ENCODE measurements at places on chromosomes 5 and 9.

DNA sequence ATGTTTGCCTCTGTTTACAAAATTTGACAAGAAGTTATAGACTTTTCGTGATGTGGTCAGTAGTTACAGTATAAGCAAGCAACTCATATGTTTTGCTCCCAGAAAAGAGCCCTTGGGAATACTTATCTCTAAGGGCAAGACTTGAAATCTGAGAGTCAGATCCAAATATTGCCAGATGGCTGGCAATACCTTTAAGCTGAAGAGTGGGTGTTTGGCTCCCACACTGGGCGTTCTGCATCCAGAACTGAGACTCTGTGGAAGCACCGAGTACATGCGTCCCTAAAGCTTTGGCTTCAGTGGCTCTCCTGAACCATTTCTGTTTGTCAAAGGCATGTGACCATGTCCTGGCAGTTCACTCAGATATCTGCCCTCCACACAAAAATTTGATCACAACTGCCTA, 194.1 kb downstream of the DCP2 start:
- no peak for DNase-seq

DNA sequence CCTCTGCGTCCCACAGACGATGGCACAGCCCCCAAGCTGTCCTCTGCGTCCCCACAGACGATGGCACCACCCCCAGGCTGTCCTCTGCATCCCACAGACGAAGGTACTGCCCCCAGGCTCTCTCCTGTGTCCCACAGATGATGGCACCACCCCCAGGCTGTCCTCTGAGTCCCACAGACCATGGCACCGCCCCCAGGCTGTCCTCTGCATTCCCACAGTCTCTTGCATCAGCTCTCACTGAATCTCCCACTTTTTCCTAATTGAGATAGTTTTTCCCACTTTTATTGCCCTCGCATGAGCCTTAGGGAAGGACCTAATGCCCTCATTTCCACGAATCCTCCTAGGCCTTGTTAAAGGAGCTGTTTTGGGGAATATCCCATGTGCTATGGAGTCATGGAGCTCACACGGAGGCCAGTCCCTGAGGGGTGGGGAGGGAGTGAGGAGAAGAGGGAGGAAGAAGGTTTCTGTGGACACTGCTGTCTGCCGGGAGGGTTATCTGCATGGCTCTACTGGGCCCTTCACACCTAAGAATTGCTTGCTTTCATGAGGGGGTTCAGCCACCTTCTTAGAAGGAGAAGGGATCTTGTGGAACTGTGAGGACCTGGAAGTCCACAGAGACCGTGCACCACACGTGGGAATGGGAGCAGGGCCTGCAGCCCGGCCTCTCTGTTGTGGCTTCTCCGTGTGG, 58.2 kb upstream of the PTCH1 start:
- DNase-seq = no peak

DNA sequence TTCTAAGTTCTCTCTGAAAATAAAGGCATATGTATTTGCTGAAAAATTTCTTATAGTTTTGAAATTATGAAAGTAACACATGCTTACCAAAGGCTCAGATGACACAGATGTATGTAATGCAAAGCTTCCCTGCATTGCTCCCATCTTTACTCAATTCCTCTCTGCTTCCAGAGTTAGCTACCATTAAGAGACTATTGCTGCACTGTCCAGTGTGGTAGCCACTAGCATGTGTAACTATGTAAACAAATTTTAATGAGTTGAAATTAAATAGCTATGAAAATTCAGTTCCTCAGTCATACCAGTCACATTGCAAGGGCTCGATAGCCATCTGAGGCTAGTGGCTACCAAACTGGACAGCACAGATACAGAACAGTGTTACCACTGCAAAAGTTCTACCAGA, 17.9 kb downstream of the FRMD3 start:
- DNase-seq = no peak

DNA sequence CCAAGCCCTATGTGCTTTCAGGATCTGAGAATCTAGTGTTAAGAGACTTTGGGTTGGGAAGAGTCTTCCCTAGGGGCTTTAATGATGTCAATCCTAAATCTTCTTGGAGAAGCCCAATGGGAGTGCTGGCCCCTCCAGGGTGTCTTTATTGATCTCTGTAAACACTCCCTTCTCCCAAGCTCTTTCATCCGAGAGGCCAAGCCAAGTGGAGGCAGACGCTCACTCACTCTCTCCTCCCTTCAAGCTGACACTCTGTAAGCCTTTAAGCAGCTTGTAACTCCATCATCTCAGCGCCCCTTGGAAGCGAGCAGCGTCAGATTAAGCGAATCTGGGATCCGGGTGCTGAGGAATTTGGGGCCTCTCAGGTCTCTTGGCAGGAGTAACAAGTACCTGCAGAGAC, 37.7 kb downstream of the SPARC start:
- DNase-seq = no peak

GRCh38 chr9:109311731-109312130, 9.1 kb downstream of the EPB41L4B start:
- no peak for DNase-seq

- DNase-seq = no peak
These were observed 14.0 kb downstream of the COL27A1 start for GRCh38 chr9:114169029-114169951.

DNA sequence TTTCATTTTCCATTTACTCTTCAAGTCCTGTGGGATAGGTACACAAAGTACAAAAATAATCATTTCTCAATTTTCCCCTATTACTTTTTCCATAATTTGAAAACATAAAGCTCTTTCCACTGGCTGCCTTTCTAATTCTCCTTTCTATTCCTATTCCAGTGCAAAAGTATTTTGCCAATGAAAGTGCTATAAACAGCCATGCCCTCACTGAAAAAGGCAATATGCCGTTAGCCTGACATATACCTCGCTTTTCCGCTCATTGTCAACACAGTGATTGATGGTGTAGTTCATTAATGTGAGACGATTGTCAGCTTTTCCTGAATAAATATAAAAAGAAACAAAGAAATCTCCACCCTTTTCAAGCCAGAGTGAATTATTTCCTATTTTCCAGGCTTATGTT, 97.5 kb downstream of the EBF1 start:
- DNase-seq = no peak

DNA sequence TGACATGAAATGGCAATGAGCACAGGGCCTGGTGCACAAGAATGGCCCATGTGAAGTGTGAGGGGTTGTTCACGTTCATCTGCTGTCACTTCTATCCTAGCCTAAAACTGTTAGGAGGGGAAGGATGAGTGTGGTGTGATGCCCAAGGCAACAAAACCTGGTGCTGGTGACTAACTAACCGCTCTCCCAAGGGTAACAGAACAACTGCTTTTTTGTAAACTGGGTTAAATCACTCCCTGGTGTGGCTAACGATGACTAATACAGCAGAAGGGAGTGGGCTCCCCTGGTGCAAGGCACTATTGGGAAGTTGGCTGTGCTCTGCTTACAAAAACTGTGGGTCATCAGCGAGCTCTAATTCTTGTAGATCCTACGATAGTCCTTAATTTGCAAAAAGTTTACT, 103.2 kb upstream of the VCAN start:
- no peak for DNase-seq

DNA sequence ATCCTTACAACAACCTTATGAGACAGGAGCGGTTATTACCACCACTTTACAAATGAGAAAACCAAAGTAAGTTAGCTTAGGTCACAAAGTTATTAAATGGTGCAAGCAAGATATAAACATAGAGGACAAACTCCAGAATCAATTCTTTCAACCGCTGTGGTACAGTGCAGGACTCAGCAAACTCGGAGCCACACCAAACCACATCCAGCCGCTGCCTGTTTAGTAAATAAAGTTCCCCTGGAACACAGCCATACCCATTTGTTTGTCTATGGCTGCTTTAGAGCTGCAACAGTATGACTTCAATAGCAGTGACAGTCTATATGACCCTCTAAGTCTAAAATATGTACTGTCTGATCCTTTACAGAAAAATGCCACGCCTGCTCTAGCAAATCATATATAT, 1567.2 kb upstream of the WWC1 start:
- no peak for DNase-seq

DNA sequence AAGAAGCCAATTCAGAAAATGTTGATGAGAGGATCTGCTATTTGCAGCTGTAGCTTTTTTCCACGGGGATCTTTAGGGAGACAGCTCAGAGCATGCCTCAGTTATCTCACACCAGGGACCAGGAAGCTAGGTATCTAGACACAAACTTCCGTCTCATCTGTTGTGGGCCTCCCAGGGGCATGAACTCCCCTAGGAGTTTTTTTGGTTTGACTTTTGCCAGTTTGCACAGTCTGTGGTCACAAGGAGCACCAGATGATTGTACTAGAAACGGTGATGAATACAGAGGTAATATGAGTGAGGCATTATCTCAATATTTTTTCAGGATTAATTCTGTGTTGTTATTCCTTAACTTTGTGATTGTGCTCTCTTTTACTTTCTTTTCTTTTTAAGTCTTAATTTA, 533.2 kb upstream of the SEMA6A start:
- DNase-seq = no peak

GRCh38 chr5:153661897-153662296, 171.4 kb downstream of the GRIA1 start:
- DNase-seq = no peak

GRCh38 chr5:159359408-159359807, 29.1 kb upstream of the IL12B start:
- DNase-seq = no peak

GRCh38 chr9:12718482-12719026, 25.4 kb downstream of the TYRP1 start:
- no peak for DNase-seq

DNA sequence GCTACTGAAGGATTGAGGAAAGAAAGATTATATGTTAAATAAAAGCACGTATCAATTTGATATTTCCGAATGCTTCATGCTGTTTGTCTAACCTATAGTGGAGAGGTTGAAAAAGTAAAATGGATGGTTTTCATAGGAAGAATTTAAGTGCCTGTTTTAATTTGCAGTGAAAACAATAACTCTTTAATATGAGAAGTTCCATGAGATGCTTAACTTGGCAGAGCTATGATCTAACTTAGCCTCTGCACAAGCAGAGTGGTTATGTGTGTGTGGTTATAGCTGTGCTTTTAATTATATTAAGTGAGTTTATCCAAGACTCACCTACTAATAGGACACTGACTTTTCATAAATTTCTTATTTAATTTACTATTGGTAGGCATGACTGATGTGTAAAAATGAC, 57.4 kb downstream of the AOPEP start:
- DNase-seq = no peak

GRCh38 chr5:113057557-113057984, 81.0 kb downstream of the DCP2 start:
- no peak for DNase-seq

GRCh38 chr5:166493612-166494011, 1797.8 kb upstream of the WWC1 start:
- no peak for DNase-seq

DNA sequence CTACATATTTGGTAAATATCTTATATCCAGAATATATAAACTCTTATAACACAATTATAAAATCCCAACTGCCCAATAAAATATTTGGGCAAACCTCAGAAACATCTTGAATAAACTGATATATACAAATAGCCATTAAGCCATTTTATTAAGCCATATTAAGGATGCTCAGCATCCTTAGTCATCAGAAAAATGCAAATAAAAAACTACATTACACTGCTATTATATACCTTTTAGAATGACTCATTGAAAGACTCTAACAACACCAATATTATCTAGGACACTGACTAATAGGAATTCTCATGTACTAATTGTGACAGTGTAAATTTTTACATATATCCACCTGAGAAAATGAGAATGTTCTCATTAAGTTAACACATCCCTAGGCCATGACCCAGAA, 77.8 kb downstream of the CDH10 start:
- DNase-seq = no peak

GRCh38 chr9:129487658-129488483, 133.0 kb downstream of the C9orf50 start:
- DNase-seq = peak; percentile 41

DNA sequence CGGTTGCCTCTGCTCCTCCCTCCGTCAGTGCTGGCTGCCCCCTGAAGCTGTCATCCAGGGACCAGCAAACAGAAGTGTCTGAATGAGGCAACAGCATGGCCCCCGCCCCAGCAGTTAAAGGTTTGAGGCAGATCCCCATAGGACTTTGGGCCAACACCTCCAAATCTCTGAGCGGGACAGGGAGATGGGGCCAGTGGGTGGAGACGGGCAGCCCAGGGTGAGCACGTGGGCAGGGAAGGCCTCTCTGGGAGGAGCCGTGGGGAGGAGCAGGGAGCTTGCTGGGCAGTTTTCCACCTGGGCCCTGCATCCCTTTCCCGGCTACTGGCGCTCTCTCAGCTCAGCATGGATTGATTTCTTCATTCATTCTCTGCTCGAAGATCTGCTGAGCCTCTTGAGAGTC, 39.1 kb upstream of the NOTCH1 start:
- no peak for DNase-seq

DNA sequence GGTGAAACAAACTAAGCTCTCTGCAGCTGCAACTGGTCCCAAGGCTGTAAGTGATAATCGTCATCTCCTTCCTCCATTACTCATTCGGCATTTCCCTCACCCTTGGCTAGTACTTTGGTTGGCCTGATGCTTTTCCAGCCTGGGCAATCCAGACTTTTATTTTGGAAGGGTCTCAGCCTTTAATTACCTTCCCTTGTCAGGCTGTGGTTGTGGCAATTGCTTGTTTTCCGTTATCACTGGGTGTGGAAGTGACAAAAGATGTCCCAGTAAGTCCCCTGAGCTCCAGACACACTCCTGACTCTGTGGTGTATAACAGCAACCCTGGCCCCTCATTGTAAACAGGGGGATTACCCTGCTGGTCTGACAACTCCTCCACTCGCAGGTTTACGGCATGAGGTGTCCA, 6.3 kb upstream of the FAF2 start:
- DNase-seq = no peak

- no peak for DNase-seq
These were observed 49.9 kb upstream of the JAK2 start for GRCh38 chr9:4935001-4935672.

DNA sequence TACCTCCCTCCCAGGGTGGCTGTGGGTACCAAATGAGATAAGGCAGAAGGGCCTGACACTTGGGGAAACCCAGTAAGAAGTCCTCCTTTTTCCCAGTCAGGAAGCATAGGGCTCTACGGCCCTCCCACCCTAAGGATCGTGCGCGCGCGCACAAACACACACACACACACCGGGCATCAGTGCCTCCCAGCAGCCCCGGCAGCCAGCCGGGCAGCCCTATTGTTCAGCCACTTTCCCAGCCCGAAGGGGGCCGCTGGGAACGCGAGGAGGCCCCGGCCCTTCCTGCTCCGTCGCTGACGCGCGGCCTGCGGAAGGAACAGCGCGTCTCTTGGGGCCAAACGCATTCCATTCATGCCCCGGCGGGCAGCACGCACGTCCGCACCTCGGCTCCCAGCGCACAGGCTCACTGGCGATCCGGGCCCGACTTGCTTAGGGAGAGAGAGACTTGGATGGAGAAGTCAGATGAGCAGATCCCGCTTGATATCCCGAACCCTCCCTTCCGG, 22.6 kb downstream of the DUSP1 start:
- no peak for DNase-seq

- no peak for DNase-seq
These were observed 306.2 kb downstream of the SEMA5A start for GRCh38 chr5:9239626-9240025.

- DNase-seq = no peak
These were observed 69.6 kb downstream of the ADAMTSL1 start for GRCh38 chr9:18543406-18544192.

- DNase-seq = no peak
These were observed 418.5 kb upstream of the MEF2C start for GRCh38 chr5:89301321-89302025.

All from T follicular helper cell (primary cell).